ENCODE measurements at places on chromosomes 5 and 9.

- DNase-seq, result no peak
These were observed 41.9 kb downstream of the VAV2 start for GRCh38 chr9:133950192-133950591.

- no peak for DNase-seq
These were observed 3.0 kb upstream of the TMEM210 start for GRCh38 chr9:137174722-137175293.

- no peak for DNase-seq
These were observed 10.4 kb upstream of the SLC36A2 start for GRCh38 chr5:151357792-151358191.

DNA sequence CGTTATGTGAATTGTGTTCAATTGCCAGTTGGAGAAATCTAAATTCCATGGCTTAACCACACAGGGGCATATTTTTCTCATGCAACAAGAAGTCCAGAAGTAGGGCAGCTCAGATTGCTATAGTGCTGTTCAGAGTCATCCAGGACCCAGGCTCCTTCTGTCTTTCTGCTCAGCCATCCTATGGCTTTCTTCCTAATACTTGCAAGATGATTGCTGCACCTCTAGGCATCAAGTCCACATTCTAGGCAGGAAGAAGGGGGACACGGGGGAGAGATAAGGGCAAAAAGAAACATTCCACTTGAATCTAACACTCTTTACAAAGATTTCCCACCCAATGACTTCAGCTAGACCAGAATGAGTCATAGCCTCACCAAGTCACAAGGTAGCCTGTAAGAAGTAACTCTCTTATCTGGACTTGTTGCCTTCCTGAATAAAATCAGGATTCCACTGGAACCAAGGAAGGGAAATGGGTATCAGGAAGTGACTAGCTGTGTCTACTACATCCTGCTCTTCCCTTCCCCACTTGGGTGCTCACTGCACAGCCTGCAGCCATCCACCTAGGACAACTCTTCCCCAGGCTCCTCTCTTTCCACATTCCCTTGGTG is 5.3 kb downstream of the ERAP2 start:
- no peak for DNase-seq

GRCh38 chr9:36993933-36994764 is 39.9 kb downstream of the PAX5 start:
- DNase-seq, result no peak

GRCh38 chr9:81430727-81431126 is 258.6 kb downstream of the TLE1 start:
- no peak for DNase-seq

DNA sequence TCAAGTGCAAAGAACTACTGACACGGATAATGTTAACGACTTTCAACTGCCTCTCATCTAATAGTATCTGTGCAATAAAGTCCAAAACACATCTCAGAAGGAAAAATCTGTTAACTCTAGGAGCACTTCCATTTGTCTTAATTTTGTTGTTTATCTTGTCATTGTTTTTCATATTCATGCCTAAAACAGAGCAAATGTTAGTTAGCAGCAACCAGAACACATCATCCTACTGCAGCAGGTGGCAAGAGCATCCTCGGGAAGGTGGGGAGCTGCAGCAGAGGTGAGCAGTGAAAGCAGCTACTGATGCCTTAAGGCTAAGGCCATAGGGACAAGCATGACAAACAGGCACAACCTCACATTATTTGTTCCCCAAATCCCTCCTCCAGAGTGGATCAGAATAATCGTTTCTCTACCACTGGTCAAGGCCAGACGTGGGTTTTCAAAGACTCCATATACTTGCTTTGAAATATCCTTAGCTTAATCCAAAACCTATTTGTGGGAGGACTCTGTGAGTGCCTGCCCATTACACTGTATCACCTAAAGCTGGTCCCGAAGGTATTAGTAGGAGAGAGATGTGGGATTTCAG is 1.0 kb downstream of the HMGCS1 start:
- no peak for DNase-seq

- DNase-seq, result no peak
These were observed 174.7 kb downstream of the IRX2 start for GRCh38 chr5:2576823-2577222.

GRCh38 chr5:37075399-37075950 is 173.7 kb downstream of the CPLANE1 start:
- DNase-seq, result no peak

GRCh38 chr5:146626936-146627335 is 110.9 kb upstream of the GPR151 start:
- DNase-seq, result no peak

DNA sequence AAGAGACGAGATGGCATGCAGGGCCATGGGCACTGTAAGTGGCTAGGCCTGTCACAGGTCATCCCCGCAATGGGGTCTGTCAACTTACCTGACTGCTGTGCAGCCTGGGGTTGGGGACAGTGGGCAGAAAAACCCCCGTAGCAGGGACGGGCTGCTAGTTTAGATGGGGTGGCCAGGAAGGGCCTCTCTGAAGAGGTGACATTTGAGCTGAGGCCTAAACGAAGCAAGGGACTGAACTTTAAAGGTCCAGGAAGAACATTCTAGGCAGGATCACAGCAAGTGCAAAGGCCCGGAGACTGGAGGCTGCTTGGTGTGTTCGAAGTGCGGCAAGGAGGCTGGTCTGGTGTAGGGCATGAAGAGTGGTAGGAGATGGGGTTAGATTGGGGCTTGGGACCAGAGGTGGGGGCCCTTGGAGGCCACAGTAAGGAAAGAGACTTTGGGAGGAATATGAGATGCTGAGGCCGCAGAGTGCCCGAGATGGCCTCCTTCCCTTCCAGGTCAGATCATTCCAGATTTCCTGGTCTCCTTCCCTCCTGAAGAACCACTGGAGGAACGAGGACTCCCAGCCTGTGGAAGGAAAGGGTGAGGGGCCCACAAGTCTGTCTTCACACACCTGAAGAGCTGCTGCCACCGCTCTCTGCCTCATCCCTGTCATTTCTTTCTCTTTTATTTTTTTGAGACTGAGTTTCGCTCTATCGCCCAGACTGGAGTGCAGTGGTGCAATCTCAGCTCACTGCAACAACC is 37.9 kb upstream of the SH3PXD2B start:
- no peak for DNase-seq

GRCh38 chr5:95954716-95955115 is 6.9 kb downstream of the ELL2 start:
- DNase-seq, result no peak

- DNase-seq, result peak; percentile 31
These were observed 70.2 kb upstream of the TUT7 start for GRCh38 chr9:86424251-86424891.

- DNase-seq, result no peak
These were observed 14.9 kb upstream of the ARL15 start for GRCh38 chr5:54325272-54325609.

GRCh38 chr9:105054491-105054890 is 126.5 kb upstream of the ABCA1 start:
- no peak for DNase-seq

- no peak for DNase-seq
These were observed 252.7 kb upstream of the GRIA1 start for GRCh38 chr5:153237671-153238332.

- DNase-seq, result no peak
These were observed 35.6 kb downstream of the NIM1K start for GRCh38 chr5:43227655-43228054.

GRCh38 chr5:102229685-102230084 is 66.4 kb downstream of the SLCO4C1 start:
- DNase-seq, result no peak

DNA sequence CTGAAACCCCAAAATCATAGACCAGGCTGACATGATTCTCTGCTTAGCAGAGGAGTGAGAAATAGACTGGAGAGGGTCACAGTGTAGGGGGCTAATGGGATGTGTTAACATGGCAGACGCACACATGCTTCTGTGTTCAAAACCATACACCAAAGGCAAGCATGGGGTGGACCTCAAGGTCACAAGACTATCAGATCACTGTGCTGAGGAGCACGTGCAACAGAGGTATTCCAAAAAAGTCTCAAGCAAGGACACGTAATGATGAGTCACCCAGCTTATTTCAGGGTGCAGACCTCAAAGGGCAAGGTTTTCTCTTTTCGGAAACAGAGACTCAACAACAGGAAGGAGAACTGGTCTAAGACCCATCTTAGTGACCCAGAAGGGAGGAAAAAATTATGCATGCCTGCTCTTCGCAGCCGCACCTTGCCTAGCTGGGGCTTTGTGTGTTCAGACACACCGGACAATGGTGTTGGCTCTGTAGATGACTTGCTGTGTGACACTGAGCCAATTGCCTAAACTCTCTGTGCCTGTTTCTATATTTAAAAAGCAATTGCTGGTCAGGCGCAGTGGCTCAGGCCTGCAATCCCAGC is 20.3 kb downstream of the WHRN start:
- no peak for DNase-seq

GRCh38 chr5:56054666-56055065 is 59.9 kb upstream of the IL6ST start:
- no peak for DNase-seq

GRCh38 chr5:124025306-124025845 is 513.4 kb downstream of the CSNK1G3 start:
- DNase-seq, result no peak

- DNase-seq, result peak; percentile 60
These were observed 16.0 kb upstream of the PUM3 start for GRCh38 chr9:2859776-2860379.

Measured in left cardiac atrium (tissue), 4 donors.